Right lung (tissue), 10 donors: ENCODE measurements at places on chromosomes 16 and 17. TPM values are rescaled to one million over a fixed set of nuclear protein-coding genes. Genes with fewer than 3 reads are reported as not detected.

GRCh38 chr16:52727441-52727840 is 180.5 kb upstream of the TOX3 start:
- DNase-seq: no peak

- DNase-seq: no peak
Observed at GRCh38 chr17:44414394-44415155, 25.1 kb upstream of the ITGA2B start.

PTX4 gene
- polyA plus RNA-seq: not detected

GRCh38 chr16:88941913-88942909 is 34.8 kb downstream of the CBFA2T3 start:
- DNase-seq: no peak

TBC1D3E gene
- polyA plus RNA-seq: not detected

DNA sequence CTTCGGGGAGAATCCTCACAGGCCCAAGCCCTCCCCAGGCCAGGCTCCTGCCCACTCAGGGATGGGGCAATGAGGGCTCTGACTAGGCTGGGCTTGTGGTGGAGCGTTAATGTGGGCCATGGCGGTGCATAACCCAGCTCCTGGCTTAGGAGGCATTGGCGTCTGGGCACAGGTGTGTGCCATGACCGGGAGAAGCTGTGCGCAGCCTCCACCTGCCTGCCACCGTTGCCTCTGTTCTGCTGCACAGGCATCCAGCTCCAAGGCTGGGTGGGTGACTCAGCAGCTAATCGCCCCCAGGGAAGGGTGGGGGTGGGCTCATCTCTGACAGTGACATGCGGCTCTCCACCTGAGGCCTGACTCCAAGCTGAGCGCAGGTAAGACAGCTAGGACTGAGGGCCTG is 3.5 kb upstream of the ARHGAP27 start:
- no peak for DNase-seq

SLC6A2 gene
- 0.13 TPM for polyA plus RNA-seq

FOXJ1 gene
- 17.5 TPM for polyA plus RNA-seq

DNA sequence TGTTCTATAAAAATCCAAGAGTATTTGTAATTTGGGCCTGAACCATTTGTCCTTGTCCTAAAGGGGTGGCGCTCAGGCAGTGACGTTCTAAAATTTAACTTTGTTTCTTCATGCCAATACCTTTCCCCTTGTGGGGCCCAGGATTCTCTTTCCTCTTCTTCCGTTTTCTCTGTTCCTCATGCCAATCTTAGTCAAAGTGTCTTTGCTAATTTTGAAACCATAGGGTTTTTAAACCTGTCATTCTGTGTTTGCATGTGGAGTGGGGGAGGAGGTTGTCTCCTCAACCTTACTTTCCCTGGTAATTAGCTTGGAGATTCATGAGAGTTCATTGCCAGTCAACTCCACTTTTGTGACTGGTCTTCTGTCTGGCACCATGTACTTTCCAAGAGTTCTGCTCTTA is 337.1 kb downstream of the MAF start:
- no peak for DNase-seq

IRX5 gene
- 31.6 TPM for polyA plus RNA-seq

GRCh38 chr17:80802626-80803450 is 188.8 kb upstream of the CHMP6 start:
- DNase-seq: no peak

OTOA gene
- 0.26 TPM for polyA plus RNA-seq
